ENCODE measurements at places on chromosomes 6 and 20.

GRCh38 chr20:17281478-17281877 lies 54.6 kb downstream of the PCSK2 start:
- DNase-seq = no peak

GRCh38 chr20:5489601-5490000 lies 172.8 kb upstream of the PROKR2 start:
- DNase-seq = no peak

DNA sequence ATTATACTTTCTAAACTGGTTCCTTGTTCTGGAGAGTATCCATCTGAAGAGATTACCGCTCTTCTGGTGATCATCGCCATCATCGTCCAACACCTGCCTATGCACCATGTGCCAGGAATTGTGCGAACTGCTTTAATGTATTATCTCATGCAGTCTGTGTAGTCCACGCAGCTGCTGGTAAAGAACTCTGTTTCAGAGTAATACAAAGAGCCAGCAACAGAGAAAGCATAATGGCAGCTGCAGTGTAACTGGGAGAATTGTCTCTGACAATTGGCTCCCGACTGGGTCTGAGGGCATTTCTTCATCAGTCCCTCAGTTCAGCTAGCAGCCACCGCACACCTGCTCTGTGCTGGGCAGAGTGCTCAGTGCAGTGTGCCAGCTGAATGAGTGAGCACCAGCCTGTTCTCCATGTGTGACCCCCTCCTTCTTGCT lies 383.4 kb downstream of the GRIK2 start:
- no peak for DNase-seq

- no peak for DNase-seq
These were observed 261.4 kb upstream of the IRAK1BP1 start for GRCh38 chr6:78605909-78606446.

GRCh38 chr6:35085359-35086281 lies 55.5 kb downstream of the TCP11 start:
- DNase-seq = no peak

- DNase-seq = no peak
These were observed 4.6 kb upstream of the EDEM2 start for GRCh38 chr20:35151736-35152135.

- DNase-seq = no peak
These were observed 74.5 kb upstream of the ZNF184 start for GRCh38 chr6:27547157-27548075.

- no peak for DNase-seq
These were observed 207.9 kb upstream of the TCF21 start for GRCh38 chr6:133680994-133681393.

DNA sequence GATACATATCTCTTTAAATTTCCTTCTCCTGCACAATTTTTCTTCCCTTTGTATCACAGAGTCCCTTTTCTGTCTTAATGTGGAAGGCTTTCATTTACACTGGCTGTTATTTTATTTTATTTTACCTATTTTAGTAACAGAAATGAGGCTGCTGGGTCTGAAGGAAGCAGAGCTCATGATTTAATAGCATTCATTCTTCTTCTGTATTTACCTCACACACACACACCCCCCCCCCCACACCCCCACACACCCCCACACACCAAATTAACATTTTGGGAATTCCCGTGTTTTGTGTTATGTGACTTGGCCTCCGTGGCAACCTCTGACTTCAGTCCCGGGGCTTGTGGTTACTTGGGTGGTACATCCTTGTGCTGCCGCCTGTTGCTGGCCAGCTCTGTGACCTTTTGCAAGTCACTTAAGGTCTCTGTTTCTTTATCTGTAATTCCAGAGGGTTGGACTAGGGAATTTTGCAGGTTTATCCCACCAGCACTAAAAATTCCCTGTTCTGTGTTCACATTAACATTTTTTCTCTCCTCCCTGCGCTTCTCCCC lies 108.8 kb downstream of the TIAM2 start:
- DNase-seq = no peak

GRCh38 chr6:10425176-10425974 lies 10.5 kb upstream of the TFAP2A start:
- DNase-seq = no peak

DNA sequence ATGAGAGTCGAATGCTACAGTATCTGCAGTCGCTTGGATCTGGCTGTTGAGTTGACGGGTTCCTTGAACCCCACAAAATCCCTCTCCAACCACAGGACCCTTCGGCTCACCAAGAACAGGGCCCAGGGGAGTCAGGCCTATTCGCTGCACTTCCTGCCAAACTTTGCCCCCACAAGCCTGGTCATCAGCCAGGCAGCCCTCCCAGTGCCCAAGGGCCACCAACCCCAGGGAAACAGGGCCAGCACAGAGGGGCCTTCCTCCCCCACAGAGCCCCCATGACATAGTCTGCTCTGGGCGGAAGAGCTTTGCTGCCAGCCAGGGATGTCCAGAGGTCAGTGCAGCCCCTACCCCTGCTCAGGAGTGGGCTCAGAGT lies 34.5 kb upstream of the MRGBP start:
- DNase-seq = no peak

DNA sequence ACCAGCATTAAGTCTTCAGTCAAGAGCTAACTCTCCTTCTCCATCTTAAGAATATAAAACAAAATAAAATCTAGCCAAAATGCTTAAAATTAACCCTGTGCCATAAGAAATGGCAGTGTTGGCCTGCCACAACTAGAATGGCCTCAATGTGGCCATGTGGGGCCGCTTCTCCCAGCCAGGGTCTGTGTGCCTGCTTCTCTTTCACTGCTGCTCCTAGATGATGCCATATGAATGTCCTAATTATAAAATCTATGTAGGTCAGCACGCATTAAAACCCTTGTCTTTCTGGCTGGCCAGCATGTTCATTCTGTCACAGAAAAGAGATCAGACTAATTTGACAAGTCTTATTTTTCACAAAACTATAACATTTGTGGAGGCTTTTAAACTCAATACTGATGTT lies 102.6 kb downstream of the C6orf118 start:
- DNase-seq = no peak

DNA sequence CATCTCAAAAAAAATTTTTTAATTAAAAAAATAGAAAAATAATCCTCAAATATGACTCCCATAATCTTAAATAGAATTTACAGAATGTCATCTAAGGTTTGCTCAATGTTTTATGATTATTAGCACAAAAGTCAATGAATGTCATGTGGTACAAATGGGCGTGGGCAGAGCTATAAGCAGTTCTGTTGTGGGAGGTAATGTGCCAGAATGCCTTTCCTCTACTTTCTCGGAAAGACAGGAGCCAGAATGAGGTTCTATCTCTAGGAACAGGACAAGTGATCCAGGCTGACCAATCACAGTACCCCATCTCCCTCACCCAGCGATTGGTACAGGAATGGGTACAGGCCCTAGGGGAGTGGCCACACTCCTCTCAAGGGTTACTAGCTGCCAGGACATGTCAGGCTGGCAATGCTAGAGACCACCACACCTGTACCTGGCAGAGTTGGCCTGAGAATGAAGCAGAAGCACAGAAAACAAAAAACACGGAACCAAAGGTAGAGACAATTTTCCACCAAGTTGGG lies 15.1 kb downstream of the RALGAPA2 start:
- DNase-seq = no peak

DNA sequence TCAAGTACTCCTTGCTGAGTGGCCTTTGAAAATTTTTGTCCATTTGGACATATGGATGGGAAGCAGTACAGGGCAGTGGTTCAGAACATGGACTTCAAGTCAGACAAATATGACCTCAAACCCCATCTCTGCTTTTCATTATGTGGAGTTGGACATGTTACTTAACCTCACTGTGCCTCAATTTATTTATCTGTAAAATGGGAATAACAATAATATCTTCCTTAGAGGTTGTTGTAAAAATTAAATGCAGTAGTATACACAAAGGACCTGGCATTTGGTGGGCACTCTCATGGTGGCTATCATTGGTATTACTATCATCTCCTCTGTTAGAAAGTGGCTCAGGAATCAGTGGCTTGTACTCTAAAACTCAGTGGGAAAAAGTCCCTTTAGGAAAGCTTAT lies 204.0 kb upstream of the MYLIP start:
- no peak for DNase-seq

DNA sequence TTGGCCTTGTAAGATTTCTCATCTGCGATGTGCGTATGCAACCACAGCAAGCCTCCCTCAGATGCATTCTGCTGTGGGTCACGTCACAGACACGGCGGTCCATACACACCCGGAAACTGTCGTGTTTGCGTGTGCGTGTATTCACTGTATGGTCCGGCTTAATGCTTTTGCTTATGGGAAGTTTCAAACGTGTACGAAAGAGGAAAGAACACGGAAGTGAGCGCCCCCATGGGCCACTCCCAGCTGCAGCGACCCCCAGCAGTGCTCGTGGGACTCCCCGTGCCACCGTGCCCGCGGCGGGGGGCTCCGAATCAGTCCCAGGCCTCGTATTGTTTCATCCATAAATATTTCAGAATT lies 10.2 kb downstream of the DLL1 start:
- DNase-seq = no peak

DNA sequence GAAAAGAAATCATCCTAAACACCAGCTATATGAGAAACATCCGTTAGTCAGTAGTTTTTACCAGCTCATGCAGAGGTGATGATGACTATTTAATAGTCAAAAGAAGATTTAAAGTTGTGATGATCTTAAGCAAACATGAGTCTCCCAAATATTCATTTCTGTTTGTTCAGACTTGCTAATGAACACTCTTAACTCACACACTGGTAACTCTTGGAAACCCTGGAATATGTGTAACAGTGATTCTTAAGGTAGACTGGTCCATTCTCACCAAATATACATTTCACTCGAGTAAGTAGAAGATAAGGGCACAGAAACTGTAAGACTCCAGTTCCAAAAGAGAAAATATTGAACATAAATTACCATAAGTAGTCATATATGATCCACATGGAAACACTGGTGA lies 29.1 kb downstream of the RSPO3 start:
- DNase-seq = no peak

DNA sequence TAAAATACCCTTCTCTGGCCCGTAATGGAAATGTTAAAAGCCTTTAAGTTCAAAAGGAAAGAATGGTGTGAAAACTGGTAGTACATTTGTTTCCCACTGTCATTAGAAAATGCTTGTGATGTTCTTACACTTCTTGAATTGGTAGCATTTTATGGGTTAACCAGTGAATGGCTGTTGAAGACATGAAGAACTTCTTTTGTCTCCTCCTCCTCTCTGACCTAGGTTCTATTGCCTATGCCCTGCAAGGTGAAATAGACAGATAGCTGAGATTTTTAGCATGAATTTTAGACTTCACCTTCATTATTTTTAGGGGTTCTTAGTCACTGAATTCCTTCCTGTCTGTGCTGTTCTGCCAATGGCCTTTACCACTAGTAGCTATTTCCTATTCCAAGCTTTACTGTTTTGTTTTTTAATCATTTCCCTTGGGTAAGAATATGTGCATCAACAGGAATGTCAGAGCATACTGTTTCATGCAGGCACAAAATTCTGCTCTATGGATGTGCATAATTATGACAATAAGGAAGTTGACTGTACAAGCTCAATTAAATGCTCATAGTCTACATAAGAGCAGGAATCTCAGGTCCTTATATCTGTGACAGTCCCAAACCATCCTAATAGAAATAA lies 4.9 kb downstream of the TNFAIP3 start:
- no peak for DNase-seq

DNA sequence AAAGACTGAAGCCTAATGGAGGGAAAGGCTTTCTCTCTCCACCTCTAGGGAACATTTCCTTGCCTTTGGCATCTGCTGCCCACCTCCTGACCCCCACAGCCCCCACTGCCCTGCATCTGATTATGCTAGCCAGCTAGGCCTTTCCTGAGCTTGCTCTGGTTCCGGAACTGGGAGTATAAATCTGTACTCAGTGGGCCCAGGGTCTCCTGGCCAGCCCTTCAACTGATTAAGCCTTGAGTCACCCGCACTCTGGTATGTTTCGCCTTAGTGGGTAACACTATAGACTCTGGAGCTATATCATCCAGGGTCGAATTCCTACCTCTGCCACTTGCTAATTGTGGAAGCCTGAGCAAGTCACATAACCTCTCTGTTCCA lies 45.6 kb upstream of the RIPOR2 start:
- no peak for DNase-seq

DNA sequence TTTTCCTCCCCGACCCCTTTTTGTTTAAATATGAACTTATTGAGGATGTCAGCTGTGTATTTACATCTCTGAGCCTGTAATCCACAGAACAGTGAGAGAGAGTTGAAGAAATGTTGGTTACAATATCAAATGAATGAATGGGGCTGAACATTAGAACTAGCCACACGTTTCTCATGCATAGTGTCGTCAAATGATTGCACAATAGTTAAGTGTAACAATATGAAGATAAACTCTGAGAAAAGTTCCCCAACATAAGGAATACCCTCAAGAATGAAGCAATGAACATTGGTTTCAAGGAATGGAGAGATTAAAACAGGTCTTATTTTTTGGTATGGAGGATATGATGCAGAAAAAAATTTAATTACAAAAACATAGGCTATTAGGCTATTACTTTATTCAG lies 100.5 kb upstream of the DTNBP1 start:
- no peak for DNase-seq

GRCh38 chr6:166921570-166921969 lies 34.8 kb downstream of the RNASET2 start:
- no peak for DNase-seq

GRCh38 chr20:25160467-25160866 lies 35.0 kb upstream of the ENTPD6 start:
- DNase-seq = peak; percentile 20

DNA sequence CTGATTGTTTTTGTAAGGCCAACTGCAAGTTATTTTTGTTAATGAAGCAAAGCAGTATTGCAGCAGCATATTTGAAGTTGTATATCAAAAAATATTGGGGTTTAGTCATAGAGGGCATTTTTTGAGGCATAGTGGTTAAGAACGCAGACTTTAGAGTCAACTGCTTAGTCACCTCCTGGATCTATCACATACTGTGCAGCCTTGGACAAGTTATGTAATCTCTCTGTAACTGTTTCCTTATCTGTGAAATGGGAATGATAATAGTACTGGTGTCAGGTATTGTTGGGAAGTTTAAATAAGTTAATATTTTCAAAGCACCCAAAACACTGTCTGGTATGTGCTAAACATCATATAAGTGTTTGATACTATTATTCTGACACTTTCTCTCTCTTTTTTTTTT lies 27.2 kb upstream of the EFHC1 start:
- no peak for DNase-seq

DNA sequence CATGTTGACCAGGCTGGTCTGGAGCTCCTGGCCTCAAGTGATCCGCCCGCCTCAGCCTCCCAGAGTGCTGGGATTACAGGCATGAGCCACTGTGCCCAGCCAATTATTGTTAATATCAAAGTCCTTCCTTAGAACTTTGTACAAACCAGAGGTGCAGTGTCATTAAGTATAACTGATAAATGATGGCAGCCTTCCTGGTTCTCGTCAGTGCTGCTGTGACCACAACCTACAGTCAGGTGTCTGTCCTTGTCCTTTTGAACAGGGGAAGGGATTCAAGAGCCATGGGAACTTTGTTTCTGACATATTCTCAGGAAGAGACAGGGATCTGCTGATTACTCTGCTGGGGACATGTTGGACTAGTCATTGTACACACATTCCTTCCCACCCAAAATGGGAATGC lies 103.2 kb upstream of the TIAM2 start:
- DNase-seq = no peak

Data from T-helper 1 cell (primary cell).